ENCODE measurements at places on chromosomes 7 and 10.

- DNase-seq: no peak
These were observed 98.7 kb downstream of the TCERG1L start for GRCh38 chr10:131212763-131213325.

- DNase-seq: no peak
These were observed 80.1 kb downstream of the DGKB start for GRCh38 chr7:14822481-14822854.

GRCh38 chr7:133983685-133984419 lies 143.3 kb upstream of the LRGUK start:
- no peak for DNase-seq

DNA sequence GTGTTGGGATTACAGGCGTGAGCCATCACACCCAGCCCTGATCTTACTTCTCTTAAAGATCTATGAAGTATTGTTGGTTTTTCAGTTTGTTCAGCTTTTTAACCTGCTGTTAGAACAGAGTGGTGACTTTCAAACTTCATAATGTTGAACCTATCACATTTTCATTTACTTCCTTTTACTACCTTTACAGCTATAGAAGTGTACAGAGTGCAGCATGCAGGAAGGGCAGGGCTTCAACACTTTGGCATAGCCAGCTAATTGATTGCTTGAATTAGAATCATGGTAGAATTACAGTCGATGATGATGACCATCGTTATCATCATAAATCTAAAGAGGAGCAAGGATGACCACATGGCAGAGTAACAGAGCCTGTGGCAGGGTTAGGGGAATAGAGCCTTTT lies 55.5 kb downstream of the AOAH start:
- DNase-seq: no peak

DNA sequence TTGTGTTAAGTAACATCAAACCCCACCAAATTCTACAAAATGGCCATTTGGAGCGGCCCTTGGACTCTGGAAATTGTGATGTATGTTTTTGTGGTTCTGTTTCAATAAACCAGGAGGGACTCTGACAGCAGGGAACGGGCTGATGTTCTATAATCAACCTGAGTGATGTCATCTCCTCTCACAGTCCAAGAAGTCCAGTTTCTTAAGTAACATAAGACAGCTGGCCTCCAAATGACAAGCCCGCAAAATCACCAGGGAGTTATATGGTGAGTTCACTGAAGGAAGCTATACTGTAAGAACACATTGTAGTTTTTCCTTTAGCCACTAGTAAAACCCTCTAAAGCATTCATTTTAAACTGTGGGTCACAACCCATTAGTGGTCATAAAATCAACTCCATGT lies 34.0 kb downstream of the GOT1 start:
- DNase-seq: no peak

- DNase-seq: peak; percentile 12
These were observed 34.5 kb downstream of the DOCK1 start for GRCh38 chr10:126939706-126940105.
